ENCODE measurements at places on chromosomes 7 and 10. TPM values are rescaled to one million over a fixed set of nuclear protein-coding genes. Genes with fewer than 3 reads are reported as not detected.

DNA sequence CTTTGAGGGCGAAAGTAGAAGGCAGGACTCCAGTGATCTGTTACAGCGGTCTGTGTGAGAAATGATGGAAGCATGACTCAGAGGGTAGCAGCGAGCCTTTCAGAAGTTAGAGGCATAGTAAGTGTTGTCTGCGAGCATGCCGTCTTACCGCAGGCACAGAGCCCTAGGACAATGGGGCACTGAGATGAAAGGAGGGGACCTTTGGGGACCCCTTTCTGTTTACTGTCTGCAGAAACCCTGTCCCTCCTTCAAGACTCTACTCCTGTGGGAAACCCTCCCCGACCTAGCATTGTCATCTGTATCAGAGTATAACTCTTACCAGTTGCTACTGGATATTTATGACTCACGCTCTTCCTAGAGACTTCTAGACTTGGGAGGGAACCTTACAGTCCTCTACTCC is 87.2 kb upstream of the AGK start:
- DNase-seq: no peak

- DNase-seq: no peak
Observed at GRCh38 chr7:151429560-151430331, 10.2 kb downstream of the CRYGN start.

DNA sequence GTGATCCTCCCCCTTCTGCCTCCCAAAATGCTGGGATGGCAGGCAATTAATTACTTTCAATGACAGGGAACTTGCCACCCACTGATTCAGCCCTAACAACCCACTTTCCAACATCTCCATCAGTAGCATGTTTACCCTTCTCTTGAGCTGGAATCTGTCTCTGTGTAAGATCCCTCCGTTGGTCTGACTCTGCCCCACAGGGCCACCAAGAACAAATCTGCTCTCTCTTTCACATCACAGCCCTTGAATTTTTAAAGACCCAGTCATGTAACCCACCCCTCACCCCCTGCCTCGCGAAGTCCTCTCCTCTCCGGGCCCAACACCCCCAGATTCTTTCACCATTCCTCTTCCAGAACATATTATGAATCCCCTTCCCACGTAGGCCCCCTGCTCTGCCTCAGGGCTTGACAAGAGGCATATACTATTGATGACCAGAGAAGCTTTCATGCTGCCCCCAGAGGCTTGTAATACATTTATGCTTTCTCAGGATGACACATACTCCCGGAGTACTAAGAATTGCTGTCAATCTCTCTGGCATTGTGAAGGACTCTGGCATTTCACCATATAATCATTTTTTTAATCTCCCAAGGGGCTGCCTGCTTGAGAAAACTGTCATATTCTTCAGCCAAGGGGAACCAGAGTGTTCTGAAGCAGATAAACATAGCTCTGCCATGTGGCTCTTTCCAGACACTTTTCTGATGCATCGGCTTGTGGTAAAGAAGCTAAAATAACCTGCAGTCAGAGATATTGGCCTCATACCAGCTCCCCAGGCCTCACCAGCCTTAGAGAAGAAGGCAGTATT is 179.2 kb upstream of the AUTS2 start:
- no peak for DNase-seq

DNA sequence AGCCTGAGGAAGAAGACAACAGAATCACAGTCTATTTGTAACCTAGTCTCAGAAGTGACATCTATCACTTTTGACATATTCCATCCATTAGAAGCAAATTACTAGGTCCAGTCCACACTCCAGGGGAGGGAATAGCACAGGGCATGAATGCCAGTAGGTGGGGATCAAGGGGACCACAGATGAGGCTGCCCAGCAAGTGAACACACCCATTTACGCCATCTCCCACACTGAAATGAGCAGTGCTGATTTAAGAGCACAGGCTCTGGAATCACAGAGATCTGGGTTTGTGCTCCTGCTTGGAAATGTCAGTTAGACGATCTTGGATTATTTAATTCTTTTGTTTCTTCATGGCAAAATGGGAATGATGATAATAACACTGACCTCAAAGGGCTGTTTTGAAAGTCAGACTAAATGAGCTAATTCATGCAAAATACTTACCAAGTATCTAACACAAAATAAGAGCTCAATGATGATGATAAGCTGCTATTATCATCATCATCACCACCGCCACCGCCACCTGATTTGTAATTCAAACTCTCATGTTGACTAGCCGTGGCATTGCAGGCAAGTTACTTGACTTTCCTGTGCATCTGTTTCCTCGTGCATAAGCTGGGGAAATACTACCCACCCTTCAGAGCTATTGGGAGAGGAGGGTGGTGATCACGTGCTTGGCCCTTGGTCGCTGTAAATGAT is 138.9 kb upstream of the KLF14 start:
- no peak for DNase-seq

- no peak for DNase-seq
Observed at GRCh38 chr10:125844751-125845221, 21.4 kb downstream of the BCCIP start.

DNA sequence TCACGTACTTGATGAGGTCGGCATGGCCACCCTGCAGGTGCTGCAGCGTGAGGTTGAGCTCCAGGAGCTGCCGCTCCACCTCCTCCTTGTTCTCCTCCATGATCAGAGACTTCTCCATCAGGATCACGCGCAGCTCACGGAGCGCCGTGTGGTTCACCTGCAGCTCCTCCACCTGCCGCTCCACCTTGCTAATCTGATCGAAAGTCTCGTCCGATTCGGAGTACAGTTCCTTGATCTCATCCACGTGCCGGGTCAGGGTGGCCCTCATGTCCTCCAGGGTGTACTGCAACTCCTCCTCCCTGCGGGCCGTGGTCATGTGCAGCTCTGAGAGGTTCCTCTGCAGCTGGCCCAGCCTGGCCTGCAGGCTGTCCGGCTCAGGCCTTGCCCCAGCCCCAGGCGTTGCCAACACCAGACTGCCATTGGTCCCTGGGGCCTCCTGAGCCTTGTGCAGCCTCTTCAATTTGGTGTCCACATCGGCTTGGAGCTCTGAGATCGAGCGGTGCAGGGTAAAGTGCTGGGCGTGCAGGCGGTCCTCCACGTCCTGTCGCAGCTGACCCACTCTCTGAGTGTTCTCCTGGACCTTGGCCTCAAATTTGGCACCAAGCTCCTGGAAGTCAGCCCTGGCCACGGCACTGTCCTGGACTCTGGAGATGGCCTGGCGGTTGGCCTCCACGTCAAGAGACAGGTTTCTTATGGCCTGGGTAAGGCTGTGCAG is 13.9 kb downstream of the MMRN2 start:
- no peak for DNase-seq

DNA sequence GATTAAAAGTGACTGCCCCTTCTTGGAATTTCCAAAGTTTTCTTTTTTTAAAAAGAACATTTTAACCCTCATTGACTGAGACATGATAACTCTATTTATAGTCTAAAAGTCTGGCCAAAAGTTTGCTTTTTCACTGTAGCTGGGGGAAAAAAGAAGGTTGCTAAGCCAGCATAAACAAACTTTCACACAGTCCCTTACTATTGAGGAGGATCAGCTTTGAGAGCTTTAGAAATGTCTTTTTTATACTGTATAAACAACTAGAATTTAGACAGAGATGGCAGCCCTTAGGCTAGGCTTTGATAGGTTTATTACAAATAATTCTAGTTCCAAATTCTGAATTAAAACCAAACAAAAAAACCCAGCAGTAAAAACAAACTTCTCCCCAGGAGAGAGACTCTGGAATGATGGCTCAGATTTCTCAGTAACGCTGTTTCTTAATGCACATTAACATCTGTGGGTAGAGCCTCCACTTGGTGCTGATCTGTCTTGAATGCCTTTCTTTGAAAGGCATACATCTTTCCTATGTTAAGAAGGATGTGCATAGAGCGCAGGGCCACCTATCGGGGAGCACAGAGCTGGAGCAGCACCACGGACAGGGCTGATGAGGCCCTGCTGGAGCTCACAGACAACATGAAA is 100.9 kb upstream of the PDLIM1 start:
- DNase-seq: no peak

GRCh38 chr10:1735562-1735961 is 1.8 kb downstream of the ADARB2 start:
- no peak for DNase-seq

Gene ZNF777
- total RNA-seq: 9.1 TPM

Gene C10orf90
- not detected for total RNA-seq

Gene GIMAP5
- not detected for total RNA-seq

Gene CDHR1
- 1.1 TPM for total RNA-seq

Gene TAF5
- total RNA-seq: 11.3 TPM

Gene BUB3
- 128 TPM for total RNA-seq

Gene GPR22
- total RNA-seq: not detected
